ENCODE measurements at places on chromosomes 6 and 20.

DNA sequence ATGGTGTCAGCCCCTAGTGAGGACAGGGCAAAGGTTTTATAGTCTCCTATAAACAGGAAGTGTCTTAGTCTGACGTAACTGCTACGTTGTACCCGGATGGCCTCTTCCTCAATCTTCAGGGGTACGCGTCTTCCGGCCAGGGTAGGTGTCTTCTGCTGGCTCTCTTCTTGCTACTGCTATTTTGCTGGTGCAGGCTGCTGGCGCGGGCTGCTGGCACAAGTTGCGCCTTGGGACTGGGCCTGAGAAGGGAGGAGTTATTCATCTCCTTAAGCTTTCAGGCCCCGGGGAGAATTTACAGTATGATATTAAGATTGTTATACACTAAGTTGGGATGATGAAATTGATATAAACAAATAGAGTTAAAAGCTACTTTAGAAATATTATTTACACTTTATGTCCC, 74.4 kb downstream of the HDGFL1 start:
- no peak for DNase-seq

- no peak for DNase-seq
Observed at GRCh38 chr6:31139599-31139998, 733 bp upstream of the PSORS1C2 start.

DNA sequence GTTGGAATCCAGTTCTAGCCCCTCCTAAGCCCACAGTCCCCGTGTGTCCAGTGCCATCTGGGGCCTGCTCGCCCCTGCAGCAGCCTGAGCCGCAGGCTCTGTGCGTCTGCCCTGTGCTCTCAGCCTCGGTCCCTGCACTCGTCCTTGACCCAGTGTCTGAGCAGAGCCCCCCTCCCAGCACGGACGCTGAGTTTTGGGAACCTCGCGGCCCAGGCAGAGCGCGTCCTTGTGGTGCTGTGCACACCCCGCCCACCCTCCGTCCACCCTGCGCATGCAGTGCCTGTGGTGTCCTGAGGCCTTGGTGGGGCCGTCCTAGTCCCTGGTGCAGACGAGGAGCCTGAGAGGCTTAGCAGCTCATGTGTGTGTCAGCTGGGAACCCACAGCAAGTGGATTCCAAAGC, 31.6 kb downstream of the OSBPL2 start:
- no peak for DNase-seq

DNA sequence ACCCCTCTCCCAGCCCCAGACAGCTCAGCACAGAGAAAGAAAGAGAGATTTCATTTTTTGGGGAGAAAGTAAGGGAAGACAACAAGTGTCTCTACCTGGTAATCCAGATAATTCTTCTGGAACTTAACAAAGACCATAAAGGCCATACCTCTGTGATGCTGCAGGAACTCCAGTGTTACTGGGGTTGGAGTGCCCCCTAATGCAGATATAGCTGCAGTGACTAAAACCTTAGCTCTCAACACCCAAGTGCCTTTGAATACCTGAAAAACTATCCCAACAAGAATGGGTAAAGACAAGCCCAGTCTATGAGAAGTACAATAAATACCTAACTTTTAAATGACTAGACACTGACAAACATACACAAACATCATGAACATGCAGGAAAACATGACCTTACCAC, 365.3 kb upstream of the PTCHD4 start:
- no peak for DNase-seq

- no peak for DNase-seq
Observed at GRCh38 chr6:22017766-22018165, 279.1 kb downstream of the PRL start.

- no peak for DNase-seq
Observed at GRCh38 chr6:148611213-148611612, 135.6 kb upstream of the UST start.

GRCh38 chr6:109853426-109853825, 124.7 kb upstream of the GPR6 start:
- no peak for DNase-seq

- DNase-seq: no peak
Observed at GRCh38 chr6:149534742-149535141, 11.1 kb downstream of the PPIL4 start.

DNA sequence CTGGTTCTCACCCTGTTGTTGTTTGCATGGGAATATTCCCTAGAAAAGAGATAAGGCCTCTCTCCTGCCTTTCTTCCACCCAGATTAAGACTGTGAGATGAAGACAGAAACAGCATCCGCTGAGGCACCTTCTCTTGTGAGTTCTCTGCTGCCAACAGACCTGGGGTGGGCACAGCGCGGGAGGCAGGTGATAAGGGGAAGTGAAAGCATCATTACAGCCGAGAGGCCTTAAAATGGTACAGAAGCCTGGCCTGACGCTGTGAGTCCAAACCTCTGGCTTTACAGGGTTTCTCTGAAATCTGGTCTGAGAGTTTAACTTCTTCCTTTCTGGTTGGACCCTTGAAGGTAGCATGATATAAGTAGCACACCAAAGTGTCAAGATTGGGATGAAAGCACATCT, 21.0 kb upstream of the IYD start:
- no peak for DNase-seq

- DNase-seq: no peak
Observed at GRCh38 chr6:82875573-82876185, 190.0 kb downstream of the UBE3D start.

DNA sequence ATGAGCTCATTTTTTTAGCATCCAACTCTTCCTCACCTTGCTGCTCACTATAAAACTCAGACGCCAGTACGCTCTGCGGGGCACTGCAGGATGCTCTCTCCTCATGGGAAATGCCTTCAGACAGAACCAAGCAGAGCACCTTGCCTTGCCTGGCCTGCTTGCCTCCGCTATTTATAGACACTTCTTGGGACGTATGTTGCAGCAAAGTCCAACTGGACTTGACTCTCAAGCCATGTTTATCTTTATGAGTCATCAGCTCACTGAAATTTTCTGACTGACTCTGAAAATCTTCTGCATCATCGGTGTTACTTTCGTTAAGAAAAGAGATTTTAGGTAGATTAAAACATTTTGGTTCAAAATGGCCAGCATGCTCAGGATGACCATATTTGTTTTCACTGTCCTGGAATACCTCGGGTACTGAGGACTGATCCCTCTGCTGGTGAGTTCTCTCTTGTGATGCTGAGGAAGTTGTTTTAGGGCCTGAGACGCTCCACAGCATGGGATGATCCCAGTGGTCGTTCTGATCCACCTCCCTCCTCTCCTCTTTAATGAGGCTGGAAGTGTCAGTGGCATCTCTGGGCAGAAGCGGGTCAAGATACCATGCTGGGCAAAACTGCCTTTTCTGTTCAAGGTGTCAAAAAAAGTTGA, 204.5 kb downstream of the KIF16B start:
- DNase-seq: no peak

GRCh38 chr6:106894978-106895702, 79.4 kb downstream of the CD24 start:
- no peak for DNase-seq

DNA sequence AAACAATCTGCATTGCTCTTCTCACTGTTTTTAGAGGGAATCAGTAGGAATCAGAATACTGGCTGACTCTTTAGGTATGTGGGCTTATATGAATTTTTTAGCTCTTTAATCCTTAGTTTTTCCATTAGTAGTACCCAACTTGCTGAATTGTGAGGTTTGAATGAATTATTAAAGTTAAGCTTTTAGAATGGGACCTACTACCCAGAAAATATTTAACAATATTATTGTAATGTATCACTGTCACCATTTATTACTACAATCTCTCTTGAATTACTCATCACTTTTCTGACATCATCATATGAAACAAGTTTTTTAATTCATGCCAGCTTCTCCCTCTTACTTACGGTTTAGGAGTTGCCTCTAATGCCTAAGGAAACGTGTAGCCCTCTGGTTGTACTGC, 212.7 kb downstream of the BCKDHB start:
- no peak for DNase-seq

DNA sequence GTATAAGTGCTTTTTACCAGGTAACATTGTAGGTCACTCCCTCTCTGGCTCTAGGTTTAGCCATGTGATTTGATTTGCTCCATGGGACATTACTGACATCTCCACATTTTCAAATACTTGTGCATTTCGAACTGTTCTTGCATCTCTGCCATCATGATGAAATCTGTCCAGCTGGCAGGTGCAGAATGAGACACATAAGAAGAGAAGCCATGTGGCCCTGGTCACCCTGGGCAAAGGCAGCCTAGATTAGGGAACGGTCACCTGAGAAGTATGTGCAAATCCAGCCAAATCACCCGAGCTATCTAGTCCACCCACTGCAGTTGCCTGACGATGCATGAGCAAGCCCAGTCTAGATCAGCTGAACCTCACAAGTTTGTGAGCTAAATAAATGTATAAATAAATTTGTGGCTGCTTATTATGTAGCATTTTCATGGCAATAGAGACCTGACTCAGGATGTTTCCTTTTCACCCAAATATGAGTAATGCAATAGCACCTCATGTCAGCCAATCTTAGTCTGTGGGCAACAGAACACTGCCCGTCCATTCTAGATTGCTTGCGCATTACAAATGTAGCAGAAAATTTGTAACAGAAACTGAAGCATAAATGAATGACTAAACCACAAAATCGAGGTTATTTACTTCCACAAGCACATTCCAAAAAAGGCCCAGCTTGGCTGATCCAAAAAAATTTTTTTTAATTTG, 115.2 kb downstream of the PAK5 start:
- DNase-seq: no peak

DNA sequence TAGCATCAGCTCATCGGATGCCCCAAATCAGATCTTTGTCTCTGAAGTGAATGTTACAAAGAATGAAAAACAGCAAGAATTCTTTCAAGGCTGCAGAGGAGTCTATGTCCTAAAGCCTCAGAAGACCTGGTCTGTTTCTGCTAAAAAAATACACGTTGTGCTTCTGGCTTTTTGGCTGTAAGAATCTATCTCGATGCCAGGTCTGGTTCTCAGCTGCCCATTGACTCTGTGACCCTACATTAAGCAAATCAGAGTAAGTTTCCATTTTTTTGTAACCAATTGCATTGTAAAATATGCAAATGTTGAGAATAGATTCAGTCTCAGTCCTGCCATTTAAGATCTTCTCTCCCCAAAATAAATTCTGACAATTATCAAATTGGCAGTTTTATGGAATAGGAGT, 705.4 kb downstream of the RFPL4B start:
- DNase-seq: no peak

GRCh38 chr6:40754461-40755045, 167.4 kb upstream of the LRFN2 start:
- DNase-seq: no peak

- DNase-seq: no peak
Observed at GRCh38 chr6:121216928-121217327, 117.4 kb downstream of the TBC1D32 start.

- DNase-seq: no peak
Observed at GRCh38 chr6:154893917-154894316, 101.2 kb upstream of the TIAM2 start.

GRCh38 chr6:22471132-22471690, 98.2 kb upstream of the HDGFL1 start:
- no peak for DNase-seq

DNA sequence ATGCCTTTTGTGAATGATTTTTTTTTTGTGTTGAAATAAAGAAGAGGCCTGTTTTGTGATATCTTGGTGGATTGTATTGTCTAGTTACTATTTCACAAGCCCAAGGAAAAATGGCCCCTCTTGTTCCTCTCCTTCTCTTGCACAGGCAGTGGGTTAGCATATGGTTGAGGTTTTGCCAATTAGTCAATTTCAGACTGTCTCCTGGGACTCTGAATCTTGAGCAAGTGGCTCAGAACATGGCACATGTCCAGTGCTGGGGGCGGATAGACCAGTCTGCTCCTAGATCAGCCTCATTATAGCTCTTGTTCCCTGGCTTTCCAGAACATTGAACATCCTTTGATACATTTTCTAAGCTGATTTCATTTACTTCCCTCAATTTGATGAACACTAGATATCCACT, 589.2 kb downstream of the PHF3 start:
- no peak for DNase-seq

DNA sequence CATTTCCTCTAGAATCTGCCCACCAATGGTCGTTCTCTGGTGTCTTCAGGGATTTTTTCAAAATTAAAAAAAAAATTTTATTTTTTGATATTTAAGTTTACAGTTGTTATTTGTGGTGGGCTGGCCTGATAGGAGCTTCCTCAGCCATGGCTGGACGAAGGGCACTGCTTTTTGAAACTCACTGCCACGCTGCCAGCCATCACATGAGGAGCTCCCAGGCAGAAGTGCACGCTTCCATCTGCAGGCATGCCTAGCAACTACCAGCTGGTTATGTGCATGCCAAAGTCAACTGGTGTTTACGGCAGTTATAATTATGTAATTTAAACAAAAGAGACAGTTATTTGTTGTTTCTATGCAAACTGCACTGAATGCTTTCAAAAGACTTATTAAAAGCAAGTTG, 105.1 kb downstream of the IRF4 start:
- no peak for DNase-seq

DNA sequence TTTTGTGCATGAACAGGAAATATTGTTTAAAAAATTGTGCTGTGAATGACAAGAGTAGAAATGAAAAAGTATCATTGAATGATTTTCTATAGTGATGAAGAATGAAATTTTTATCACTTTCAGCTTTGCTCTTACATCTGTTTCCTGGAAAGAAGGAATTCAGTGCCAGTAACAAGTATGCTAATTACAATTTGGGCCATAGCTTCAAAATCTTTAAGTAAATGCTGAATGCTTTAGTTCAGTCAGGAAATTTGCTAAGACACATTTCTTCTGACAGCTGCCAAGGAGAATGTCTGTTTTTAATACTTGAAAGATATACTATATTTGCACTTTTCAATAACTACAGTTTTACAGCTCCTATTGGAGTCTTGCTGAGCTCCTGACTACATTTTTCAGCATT, 203.7 kb upstream of the RSPO3 start:
- DNase-seq: no peak

DNA sequence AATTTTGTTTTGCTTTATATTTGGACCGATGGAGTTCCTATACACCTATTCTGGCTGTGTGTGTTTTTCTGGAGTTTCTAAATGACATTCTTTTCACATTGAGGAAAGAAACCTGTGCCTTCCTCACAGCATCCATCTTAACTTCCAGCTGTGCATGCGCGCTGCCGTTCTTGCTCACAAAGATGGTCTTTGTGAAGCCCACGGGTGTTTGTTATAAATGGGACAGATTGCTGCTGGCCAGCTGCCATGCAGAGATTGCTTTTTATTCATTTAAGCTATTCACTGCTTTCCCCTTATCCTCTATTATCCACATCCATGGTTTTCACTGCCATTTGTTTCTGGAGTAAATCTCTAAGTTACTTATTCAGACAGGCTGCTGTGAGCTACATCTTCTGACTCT, 54.2 kb downstream of the SYNDIG1 start:
- no peak for DNase-seq

GRCh38 chr6:169344750-169345065, 91.1 kb upstream of the THBS2 start:
- no peak for DNase-seq

DNA sequence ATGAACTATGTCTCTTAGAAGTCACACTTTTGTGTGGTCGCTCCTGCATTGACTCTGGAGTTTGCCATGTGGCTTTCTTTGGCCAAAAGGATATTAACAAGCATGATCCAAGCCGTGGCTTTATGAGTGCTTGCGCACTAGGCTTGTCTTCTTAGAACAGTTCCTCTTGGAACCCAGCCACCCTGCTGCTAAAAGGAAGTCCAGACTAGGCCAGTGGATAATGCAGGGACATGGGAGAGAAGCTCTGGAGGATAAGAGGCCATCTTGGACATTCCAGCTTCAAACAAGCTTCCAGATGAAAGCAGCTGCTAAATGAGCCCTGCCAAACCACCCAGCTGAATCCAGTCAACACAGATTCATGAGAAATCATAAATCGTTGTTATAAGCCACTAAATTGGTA, 346.4 kb downstream of the CDC5L start:
- no peak for DNase-seq

GRCh38 chr6:53735896-53736295, 58.9 kb upstream of the LRRC1 start:
- DNase-seq: no peak
